Muscle of leg (tissue), 16 donors: ENCODE measurements at places on chromosomes 11 and 22.

- DNase-seq = no peak
Observed at GRCh38 chr11:103808252-103808651, 228.2 kb upstream of the DDI1 start.

DNA sequence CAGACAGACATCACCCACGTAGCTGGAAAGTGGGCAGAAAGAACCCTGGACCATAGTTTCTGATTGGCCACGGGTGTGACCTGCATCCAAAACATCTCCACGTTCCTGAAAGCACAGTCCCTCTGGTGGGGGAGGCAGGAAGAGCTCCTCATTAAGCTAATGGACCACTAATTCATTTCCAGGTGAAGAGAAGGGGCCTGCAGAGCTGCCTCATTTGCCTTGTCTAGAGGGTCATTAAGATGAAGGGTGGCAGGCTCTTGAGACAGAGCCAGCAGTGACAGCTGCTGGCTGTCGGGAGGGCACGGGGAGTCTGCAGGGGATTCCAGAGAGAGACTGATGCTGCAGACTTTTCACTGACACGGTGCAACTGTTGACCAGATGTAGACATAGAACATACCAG is 149.6 kb upstream of the OPCML start:
- DNase-seq = peak; percentile 12

DNA sequence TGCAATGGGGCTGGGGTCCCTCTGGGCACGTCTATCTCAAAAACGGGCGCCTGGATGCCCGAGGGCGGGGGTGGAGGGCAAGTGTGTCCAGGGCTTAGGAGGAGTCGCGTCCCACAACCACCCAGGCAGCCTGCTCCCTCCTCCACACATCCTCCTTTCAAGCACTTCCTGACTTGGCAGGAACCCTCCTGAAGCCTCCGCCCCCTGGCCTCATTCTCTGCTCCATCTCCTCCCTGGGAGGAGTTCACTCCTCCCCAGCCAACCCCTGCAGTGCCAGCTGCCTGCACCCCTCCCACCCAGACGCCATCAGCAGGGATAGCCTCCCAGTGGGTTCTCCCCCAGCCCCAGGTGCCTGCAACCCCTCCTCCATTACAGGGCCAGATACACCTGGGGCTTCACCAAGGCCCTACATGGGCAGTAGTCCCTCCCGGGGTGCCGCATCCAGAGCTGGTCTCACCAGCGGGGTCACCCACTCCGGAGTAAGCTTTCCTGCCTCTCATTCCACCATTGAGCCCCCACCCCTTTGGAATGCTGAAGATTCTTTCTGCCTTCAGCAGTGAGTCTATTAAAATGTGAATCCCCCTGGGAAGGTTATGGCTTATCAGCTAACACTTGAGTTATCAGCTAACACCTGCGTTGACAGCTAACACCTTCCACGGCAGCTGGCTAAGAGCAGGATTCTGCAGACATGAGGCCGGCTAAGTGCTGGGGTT is 24.4 kb downstream of the RTN4R start:
- peak; percentile 96 for DNase-seq

DNA sequence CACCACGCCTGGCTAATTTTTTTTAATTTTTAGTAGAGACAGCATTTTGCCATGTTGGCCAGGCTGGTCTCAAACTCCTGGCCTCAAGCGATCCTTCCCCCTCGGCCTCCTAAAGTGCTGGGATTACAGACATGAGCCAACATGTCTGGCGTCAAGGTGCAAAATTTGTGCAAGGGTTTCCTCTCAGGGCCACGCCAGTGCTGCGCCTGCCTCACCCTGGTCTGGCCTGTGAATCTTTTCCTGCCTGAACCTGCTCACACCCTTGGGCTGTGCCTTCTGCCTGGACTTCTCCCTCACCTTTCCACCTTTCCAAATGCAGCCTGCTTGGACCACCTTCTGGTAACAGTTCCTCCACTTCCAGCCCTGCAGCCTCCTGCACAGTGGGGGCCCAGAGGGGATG is 43.4 kb downstream of the MCM5 start:
- no peak for DNase-seq

- DNase-seq = no peak
Observed at GRCh38 chr11:44615041-44615755, 49.7 kb downstream of the CD82 start.

DNA sequence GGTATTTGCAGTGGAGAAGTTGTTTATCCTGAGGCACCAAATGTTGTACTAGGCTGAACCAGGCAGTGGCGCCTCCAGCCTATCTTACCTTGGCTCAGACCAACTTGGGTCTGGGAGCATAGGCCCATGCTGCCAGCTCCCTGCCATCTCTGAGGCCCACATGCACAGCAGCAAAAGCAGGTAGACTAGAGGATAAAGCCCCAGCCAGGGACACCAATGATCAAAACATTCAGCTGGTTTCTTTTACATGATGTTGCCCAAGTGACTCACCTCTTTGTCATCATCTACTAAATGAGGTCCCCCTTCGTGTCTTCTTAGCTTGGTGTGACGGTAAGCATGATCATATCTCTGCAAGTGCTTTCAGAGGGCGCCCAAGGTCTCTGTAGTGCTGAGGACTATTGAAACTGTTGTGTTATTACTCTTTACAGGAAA is 112.1 kb upstream of the DRD2 start:
- DNase-seq = no peak

GRCh38 chr11:133385781-133386180 is 146.5 kb downstream of the OPCML start:
- peak; percentile 81 for DNase-seq

DNA sequence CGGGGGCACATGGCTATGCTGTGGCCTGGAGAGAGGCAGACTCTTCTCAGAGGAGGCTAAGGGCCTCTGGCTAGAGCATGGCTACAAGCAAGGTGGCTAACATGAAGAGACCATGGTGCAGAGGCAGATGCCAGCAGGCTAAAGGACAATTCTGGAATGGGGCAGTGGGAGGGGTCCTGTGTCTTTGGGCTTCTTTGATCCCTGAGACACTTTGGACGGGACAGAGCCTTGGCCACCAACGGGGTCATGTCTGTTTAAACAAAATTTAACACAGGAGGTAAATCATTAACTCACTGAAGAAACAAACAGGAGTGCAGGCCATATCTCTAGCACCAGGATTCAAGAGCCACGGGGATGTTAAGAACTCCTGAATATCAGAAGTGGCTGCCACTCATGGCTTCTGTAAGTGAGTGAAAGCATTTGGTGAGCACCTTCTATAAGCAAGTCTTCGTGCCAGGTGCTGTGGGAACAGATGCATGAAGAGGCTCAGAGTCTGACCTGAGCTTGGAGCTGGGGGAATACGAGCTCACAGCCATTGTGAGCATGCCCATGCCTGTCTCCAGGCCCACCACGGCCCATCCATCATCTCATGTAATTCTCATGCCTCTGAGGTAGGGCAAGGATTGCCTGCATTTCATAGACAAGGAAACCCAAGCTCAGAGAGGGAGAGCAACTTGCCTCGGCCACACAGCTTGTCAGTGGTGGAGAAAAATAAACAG is 18.3 kb upstream of the ZNRF3 start:
- no peak for DNase-seq

DNA sequence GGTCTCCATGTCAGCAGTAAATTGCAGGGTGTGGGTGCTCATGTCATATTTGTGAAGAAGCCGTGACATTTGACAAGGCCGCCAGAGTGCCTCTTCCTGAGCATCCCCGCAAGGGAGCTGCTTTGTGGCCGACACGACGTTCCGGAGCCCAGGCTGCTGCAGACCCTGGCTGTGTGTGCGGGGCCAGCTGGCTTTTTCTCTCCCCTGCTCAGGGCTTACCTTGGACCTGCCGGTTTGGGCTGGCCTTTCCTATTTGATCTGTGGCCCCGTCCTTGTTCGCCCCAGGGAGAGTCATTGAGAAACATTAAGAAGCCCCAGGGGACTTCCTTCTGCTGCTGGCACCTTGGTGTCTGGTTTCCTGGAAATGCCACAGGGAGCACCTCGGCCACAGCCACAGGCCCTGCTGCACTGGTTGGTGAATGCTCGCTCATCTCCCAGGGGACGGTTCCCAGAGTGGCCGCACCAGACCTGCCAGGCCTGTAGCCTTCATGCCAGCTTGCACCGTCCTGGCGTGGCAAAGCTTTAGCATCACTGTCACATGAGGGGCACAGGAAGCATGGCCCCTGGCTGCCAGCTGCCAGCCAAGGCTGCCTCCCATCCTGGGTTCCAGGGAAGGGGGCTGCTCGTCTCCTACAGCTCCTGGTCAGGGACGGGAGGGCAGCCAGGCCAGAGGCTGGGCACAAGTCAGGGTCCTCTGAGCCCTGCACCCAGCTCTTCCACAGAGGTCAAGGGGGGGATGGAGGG is 5.4 kb downstream of the GRK2 start:
- no peak for DNase-seq

DNA sequence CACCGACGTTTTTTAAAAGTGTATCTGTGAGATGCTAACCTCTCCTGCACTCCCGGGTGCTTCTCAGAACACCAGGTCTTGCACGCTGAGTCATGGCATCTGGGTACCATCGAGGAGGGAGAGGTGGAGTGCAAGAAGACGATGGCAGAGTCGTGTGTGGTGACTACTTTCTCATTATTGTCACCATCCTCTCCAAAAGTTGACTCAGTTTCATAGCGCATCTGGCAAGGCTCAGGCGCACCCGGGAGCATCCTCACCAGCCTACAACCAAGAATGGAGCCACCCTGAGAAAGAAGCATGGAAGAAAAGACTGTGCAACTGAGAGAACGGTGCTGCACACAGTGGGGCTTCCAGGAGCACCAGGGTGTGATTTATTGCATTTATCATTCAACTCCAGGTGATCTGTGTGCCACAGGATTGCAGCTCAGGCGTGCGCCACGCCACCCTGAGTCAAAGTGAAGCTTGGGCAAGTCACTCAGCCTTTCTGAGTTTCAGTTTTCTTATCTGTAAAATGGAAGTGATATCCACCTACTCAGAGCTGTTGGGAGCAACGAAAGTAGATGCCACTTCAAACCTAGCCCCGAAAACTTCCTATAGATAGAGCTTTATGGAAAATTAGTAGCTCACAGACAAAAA is 65.4 kb downstream of the LINC01488 start:
- DNase-seq = no peak

DNA sequence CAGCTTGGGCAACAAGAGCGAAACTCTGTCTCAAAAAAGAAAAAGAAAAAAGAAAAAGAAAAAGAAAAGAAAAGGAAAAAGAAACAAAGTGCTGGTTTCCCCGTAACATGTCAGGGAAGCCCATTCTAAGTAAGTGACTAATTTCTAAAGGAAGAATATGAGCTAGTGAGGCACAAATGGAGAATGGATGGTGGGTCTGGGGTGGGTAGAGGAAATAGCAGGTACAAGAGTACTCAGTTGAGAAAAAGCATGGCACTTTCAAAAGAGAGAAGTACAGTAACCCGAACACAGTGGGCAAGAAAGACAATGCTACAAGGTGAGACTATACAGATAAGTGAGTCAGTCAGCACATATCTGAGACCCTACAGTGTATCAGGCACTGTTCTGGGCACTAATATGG is 4.5 kb downstream of the MAJIN start:
- no peak for DNase-seq
